ENCODE measurements at places on chromosomes 2 and 18.

DNA sequence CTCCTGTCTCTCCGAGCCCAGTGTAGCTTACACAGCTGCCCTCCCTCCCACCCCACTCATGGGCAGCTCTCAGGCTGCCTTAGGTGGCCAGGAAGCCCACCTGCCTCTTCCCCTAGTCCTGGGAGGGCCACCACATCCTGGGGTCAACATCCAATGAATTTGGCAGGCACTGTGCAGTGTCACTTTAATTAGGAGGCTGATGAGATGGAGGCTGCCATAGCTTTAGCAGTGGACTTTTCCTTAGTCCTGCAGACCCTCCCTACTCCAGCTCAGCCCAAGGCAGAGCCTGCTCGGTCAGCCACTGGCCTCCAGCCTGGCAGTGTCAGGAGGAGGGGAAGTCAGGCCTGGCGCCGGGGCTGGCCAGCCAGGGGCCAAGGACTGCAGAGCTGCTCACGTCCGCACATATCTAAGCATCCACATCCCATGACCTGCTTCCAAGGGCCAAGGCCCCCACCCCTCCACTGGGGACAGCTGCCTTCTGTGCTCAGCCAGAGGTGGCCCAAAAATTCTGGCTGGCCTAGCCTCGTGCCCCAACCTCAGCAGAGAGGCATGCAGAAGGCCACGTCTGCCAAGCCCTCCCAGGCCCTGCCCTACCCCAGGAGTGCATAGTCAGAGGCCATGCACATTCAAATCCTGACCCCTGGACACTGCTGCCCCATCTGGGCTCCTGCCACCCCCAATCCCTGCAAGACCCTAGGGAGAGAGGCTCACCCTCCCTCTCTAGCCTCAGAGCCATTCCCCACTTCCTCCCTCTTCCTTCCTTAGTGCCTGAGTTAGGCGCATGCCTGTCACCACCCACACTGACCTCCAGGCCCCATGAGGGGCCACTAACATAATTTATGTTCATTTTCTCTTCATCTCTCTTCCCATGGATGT, 33.1 kb downstream of the ADRA2B start:
- H3K4me3 ChIP-seq, result no peak overlapping the region
- DNase-seq, result no peak
- no peaks in the 10 kb centered on the region for H3K36me3 ChIP-seq
- H3K27ac ChIP-seq, result no peak overlapping the region
- no peaks in the 10 kb centered on the region for H3K4me1 ChIP-seq

- H3K27me3 ChIP-seq, result no peaks in the 10 kb centered on the region
- no peaks in the 10 kb centered on the region for H3K36me3 ChIP-seq
- peaks cover 16% of the 10 kb centered on the region for H3K4me1 ChIP-seq
- no peak overlapping the region for H3K4me3 ChIP-seq
- DNase-seq, result no peak
Observed at GRCh38 chr2:71794611-71795010, 341.2 kb downstream of the DYSF start.

DNA sequence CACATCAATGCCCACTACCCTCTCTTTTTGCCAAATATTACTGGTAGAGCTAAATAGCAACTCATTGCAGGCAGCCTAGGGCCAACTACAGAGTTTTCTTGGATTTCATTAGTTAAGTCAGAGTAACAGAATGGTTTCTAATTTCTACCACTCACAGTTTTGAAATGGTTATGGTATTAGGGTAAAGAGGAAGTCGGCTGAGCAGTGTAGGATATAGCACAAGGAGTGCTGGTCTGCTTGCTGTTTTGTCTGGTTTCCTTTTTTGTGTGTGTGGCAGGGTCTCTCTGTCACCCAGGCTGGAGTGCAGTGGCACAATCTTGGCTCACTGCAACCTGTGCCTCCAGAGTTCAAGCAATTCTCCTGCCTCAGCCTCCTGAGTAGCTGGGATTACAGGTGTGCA, 289.2 kb upstream of the CCDC68 start:
- peaks cover 2% of the 10 kb centered on the region for H3K4me1 ChIP-seq
- H3K27me3 ChIP-seq, result no peaks in the 10 kb centered on the region
- DNase-seq, result no peak

DNA sequence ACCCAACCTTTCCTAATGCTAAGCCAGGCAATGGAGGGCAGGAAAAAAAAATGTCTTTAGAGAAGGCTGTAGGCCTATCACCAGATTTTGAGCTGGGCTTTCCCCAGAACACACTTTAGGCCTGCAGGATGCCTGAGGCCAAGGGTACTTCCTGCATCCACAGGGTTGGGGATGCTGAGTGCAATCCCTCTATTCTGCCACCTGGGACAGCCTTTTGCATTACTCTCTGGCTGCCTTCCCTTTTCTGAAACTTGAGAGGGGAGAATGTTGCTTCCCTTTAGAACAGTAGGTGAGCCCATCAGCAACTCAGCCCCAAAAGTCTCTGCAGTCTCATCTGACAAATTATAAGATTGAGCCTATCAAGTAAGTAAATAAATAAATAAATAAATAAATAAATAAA, 195.2 kb downstream of the SLC8A1 start:
- DNase-seq, result no peak
- H3K27me3 ChIP-seq, result no peaks in the 10 kb centered on the region
- H3K27ac ChIP-seq, result no peak overlapping the region
- no peak overlapping the region for H3K4me3 ChIP-seq

DNA sequence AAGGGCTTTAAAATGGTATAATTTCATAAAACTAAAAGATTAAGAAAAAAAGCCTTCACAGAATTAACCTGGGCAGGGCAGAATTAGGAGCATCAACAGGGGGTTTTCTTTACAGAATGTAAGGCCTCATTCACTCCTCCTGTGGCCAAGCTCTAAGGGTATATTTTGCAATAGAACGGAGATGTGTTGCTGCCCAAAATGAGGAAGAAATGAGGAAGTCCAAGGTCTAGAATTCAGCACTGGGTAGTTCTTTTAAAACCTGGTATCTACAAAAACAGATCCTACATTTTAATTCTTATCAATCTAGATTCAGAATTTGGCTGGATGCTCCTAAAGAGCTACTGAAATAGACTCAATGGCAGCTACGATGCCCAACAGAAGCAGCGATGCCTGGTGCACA, 101.8 kb downstream of the AKAIN1 start:
- no peak overlapping the region for H3K4me3 ChIP-seq
- no peaks in the 10 kb centered on the region for H3K27me3 ChIP-seq
- H3K36me3 ChIP-seq, result no peaks in the 10 kb centered on the region

GRCh38 chr2:119292226-119292625, 68.6 kb downstream of the STEAP3 start:
- H3K36me3 ChIP-seq, result no peaks in the 10 kb centered on the region
- H3K27me3 ChIP-seq, result no peaks in the 10 kb centered on the region
- DNase-seq, result peak; percentile 83
- H3K4me3 ChIP-seq, result no peak overlapping the region

DNA sequence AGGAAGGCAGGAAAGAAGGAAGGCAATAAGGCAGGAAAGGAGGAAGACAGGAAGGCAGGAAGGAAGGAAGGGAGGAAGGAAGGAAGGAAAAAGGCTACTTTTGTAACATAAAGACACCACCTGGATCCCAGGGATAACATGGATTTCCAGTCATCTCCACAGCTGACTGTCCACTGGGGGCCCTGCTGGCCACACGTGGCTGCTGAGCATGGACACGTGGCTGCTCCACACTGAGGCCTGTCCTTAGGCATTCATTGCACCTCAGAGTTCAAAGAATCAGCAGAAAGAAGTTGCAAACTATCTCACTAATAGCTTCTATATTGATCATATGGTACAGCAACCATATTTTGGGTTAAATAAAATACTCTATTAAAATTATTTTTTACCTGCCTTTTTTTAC, 130.2 kb upstream of the SALL3 start:
- no peaks in the 10 kb centered on the region for H3K36me3 ChIP-seq
- H3K27ac ChIP-seq, result no peak overlapping the region
- H3K4me3 ChIP-seq, result no peak overlapping the region
- DNase-seq, result no peak
- H3K27me3 ChIP-seq, result no peaks in the 10 kb centered on the region

- no peak overlapping the region for H3K27ac ChIP-seq
- peaks cover 6% of the 10 kb centered on the region for H3K4me1 ChIP-seq
- DNase-seq, result no peak
- H3K36me3 ChIP-seq, result peaks cover 48% of the 10 kb centered on the region
- H3K4me3 ChIP-seq, result no peak overlapping the region
Observed at GRCh38 chr2:30257266-30258214, 26.2 kb downstream of the LBH start.

DNA sequence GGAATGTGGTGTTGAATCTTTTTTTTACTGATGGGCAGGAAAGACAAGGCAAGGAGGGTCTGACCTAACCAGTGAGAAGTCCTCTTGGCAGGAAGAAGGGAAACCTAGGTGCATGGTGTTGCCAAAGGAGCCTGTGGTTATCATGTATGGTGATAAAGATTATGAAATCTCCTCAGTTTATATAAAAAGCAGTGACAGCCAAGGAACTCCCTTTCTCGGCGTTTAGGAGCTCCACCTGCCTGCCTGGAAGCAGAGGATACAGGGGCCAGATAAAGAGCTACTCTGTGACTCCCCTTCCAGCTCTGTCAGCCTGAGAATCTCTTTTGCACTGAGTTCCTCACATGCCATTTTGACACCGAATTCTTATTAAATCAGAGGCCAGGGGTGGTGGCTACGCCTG, 26.1 kb downstream of the COLEC12 start:
- no peaks in the 10 kb centered on the region for H3K27me3 ChIP-seq
- H3K4me3 ChIP-seq, result no peak overlapping the region
- peak; percentile 19 for DNase-seq
- peaks cover 5% of the 10 kb centered on the region for H3K4me1 ChIP-seq
- H3K27ac ChIP-seq, result no peak overlapping the region

GRCh38 chr2:66236067-66236685, 198.7 kb upstream of the MEIS1 start:
- H3K4me3 ChIP-seq, result no peak overlapping the region
- H3K27ac ChIP-seq, result no peak overlapping the region
- H3K27me3 ChIP-seq, result no peaks in the 10 kb centered on the region
- no peaks in the 10 kb centered on the region for H3K36me3 ChIP-seq

All from trophoblast cell (in vitro differentiated cells and primary cell).